Transverse colon (tissue), 4 donors: ENCODE measurements at places on chromosomes 13 and 19. TPM values are rescaled to one million over a fixed set of nuclear protein-coding genes. Genes with fewer than 3 reads are reported as not detected.

DNA sequence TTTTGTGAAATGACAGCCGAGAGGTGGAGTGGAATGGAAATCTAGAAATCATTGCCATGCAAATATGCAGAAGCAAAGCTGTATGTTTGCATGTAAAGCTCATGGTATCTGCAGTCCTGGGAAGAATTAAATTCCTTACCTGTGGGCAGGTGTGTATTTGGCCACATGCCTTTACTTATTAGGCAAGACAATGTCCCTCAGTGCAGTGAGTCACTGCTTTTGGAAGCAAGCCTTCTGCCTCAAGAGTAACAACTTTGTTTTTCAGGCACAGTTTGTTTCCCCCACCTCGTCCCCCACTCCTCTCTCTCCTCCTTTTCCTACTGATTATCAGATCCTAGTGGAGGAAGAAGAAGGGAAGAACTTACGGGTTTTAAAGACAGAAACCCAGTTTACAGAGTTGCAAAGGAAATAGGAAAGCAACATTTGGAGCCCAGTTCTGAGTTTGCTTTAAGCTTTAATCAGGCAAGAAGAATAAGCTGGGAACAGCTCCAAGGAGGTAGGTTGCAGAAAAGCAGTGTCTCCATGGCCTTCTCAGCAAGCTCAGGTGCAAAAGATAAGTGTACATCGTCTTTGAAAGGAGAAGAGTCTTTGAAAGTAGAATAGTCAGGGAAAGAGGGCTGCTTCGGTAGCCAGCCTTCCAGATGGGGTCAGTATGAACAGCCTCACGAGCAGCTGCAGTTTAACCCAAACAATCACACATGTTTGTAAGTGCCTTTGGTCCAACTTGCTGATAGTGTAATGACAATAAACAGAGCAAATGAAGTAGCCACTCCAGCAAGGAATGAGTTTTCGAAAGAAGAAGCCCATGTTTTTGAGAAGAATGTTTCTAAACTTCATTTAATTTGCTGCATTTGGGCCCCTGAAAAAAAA is 190.1 kb downstream of the KLF5 start:
- no peaks in the 10 kb centered on the region for H3K36me3 ChIP-seq
- H3K4me1 ChIP-seq: peaks cover 10% of the 10 kb centered on the region
- DNase-seq: no peak
- H3K4me3 ChIP-seq: no peak overlapping the region

GRCh38 chr13:100881291-100881864 is 206.8 kb upstream of the TMTC4 start:
- no peaks in the 10 kb centered on the region for H3K4me1 ChIP-seq
- no peak for DNase-seq
- no peaks in the 10 kb centered on the region for H3K27me3 ChIP-seq
- H3K4me3 ChIP-seq: no peak overlapping the region
- H3K27ac ChIP-seq: no peak overlapping the region

GRCh38 chr19:42277821-42278451 is 8.9 kb downstream of the CIC start:
- peaks cover 45% of the 10 kb centered on the region for H3K4me1 ChIP-seq
- H3K27ac ChIP-seq: peak overlapping the region; percentile 91
- no peak overlapping the region for H3K4me3 ChIP-seq
- no peaks in the 10 kb centered on the region for H3K27me3 ChIP-seq

GRCh38 chr19:57830071-57830602 is at the start of gene ZNF587B:
ZNF587B (plus strand) TSS chr19:57830299; CDS start chr19:57830529, 230 bp downstream.
- DNase-seq: peak; percentile 64
- no peaks in the 10 kb centered on the region for H3K27me3 ChIP-seq
- H3K4me3 ChIP-seq: peak within 1 kb of the TSS; percentile 18
- H3K27ac ChIP-seq: peak within 1 kb of the TSS; percentile 46
- no peaks in the 10 kb centered on the region for H3K4me1 ChIP-seq

Gene GRK1
- total RNA-seq: not detected

DNA sequence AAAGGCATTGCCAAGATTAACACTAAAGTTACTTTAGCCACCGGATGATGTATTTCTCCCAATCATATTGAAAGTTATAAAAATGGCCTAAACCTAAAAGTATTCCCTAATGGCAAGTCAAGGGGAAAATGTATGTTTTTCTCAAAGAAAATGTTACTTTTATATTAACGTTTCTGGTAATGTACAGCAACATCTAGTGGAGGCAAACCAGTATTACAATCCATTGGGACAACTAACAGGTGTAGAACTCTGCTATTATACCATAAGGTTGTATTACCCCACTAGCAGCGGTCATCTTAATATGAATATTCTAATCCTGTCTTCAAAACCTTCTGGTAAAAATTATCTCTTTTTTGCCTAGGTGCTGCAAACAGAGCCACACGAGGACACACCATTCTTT is 69.2 kb downstream of the ZNF100 start:
- no peaks in the 10 kb centered on the region for H3K36me3 ChIP-seq
- no peaks in the 10 kb centered on the region for H3K4me1 ChIP-seq
- no peak overlapping the region for H3K27ac ChIP-seq
- no peak for DNase-seq
- no peak overlapping the region for H3K4me3 ChIP-seq

GRCh38 chr13:112114391-112114790 is 47.4 kb downstream of the SOX1 start:
- no peak for DNase-seq
- H3K4me1 ChIP-seq: peaks cover 16% of the 10 kb centered on the region
- peak overlapping the region; percentile 78 for H3K27ac ChIP-seq
- peaks cover 19% of the 10 kb centered on the region for H3K27me3 ChIP-seq
- H3K4me3 ChIP-seq: no peak overlapping the region
- H3K36me3 ChIP-seq: no peaks in the 10 kb centered on the region

GRCh38 chr13:43285933-43286597 is 262.7 kb downstream of the DNAJC15 start:
- no peaks in the 10 kb centered on the region for H3K36me3 ChIP-seq
- H3K27me3 ChIP-seq: no peaks in the 10 kb centered on the region
- DNase-seq: no peak
- H3K27ac ChIP-seq: no peak overlapping the region

GRCh38 chr13:32824675-32825074 is 191.5 kb upstream of the KL start:
- no peaks in the 10 kb centered on the region for H3K4me1 ChIP-seq
- H3K27ac ChIP-seq: no peak overlapping the region
- no peak overlapping the region for H3K4me3 ChIP-seq
- DNase-seq: no peak
- no peaks in the 10 kb centered on the region for H3K27me3 ChIP-seq
- no peaks in the 10 kb centered on the region for H3K36me3 ChIP-seq

- no peaks in the 10 kb centered on the region for H3K27me3 ChIP-seq
- peak overlapping the region; percentile 90 for H3K4me3 ChIP-seq
- peak overlapping the region; percentile 96 for H3K27ac ChIP-seq
- no peaks in the 10 kb centered on the region for H3K36me3 ChIP-seq
- peaks cover 20% of the 10 kb centered on the region for H3K4me1 ChIP-seq
Measured at GRCh38 chr19:50803633-50804419, 13.6 kb downstream of the ACP4 start.

DNA sequence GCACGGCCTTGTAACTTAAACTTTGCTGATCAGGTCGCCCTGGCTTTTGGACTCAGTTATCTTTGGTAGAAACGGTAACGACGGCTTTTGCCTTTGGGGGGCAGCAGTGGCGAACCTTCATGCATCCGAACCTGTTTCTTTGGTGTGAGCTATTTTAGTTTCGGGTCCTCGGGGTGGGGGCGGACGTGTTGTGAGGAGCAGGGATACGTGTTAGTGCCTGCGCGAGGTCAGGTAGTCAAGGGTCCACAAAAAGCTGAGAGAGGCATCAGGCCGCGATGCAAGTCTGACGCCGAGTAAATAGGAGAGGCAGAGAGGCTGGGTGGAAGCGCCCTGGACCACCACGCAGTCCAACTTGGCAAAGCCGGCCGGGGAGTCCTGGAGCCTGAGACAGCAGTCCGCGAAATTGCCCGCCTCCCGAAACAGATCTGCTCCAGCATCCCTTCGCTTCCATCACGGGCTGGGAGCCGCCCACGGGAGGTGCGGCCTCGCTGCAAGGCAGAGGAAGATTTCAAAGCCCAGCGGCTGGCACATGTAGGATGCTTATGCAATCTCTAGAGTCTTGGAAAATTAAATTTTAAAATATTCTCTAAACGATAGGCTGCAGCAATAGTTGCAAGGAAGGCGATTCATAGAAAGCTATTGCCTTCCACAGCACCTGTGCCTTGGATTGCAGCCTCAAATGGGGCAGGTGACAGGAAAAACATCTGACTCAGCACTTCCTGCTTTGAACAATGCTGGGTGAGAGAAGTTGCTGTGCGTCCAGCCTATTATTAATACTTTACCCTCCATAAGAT is 4.6 kb upstream of the TPP2 start:
- DNase-seq: peak; percentile 80
- peak overlapping the region; percentile 73 for H3K27ac ChIP-seq
- peaks cover 15% of the 10 kb centered on the region for H3K4me1 ChIP-seq
- no peaks in the 10 kb centered on the region for H3K36me3 ChIP-seq
- H3K27me3 ChIP-seq: no peaks in the 10 kb centered on the region
- peak overlapping the region; percentile 67 for H3K4me3 ChIP-seq

DNA sequence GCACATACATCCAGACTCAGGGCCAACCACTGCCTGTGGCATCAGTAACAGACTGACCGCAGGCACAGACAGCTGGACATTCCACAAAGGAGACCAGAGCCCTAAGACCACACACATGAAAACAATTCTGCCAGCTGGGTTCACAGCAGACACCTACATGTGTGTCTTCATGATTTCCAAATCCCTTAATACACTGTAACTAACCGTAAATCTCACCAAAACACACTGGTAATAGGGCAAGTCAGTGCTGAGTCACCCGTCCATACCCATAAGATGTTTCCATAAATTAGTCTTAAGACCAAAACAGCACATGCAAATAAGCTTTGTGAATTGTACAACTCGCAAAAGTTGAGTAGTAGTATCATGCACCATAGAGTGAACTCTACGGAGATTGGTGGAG is 65.4 kb downstream of the TUBGCP3 start:
- no peaks in the 10 kb centered on the region for H3K4me1 ChIP-seq
- DNase-seq: no peak
- H3K36me3 ChIP-seq: peaks cover 19% of the 10 kb centered on the region
- no peaks in the 10 kb centered on the region for H3K27me3 ChIP-seq
- no peak overlapping the region for H3K4me3 ChIP-seq

GRCh38 chr13:25237083-25237482 is 50.2 kb downstream of the MTMR6 start:
- no peak overlapping the region for H3K4me3 ChIP-seq
- DNase-seq: no peak
- no peaks in the 10 kb centered on the region for H3K27me3 ChIP-seq
- no peaks in the 10 kb centered on the region for H3K4me1 ChIP-seq

- H3K36me3 ChIP-seq: no peaks in the 10 kb centered on the region
- peak; percentile 51 for DNase-seq
- no peak overlapping the region for H3K27ac ChIP-seq
- H3K27me3 ChIP-seq: no peaks in the 10 kb centered on the region
- peaks cover 17% of the 10 kb centered on the region for H3K4me1 ChIP-seq
Measured at GRCh38 chr19:46766569-46767317, 20.5 kb upstream of the STRN4 start.

GRCh38 chr13:114024603-114025404 is 50.9 kb upstream of the C13orf46 start:
- DNase-seq: peak; percentile 63
- H3K36me3 ChIP-seq: no peaks in the 10 kb centered on the region
- H3K4me3 ChIP-seq: no peak overlapping the region

DNA sequence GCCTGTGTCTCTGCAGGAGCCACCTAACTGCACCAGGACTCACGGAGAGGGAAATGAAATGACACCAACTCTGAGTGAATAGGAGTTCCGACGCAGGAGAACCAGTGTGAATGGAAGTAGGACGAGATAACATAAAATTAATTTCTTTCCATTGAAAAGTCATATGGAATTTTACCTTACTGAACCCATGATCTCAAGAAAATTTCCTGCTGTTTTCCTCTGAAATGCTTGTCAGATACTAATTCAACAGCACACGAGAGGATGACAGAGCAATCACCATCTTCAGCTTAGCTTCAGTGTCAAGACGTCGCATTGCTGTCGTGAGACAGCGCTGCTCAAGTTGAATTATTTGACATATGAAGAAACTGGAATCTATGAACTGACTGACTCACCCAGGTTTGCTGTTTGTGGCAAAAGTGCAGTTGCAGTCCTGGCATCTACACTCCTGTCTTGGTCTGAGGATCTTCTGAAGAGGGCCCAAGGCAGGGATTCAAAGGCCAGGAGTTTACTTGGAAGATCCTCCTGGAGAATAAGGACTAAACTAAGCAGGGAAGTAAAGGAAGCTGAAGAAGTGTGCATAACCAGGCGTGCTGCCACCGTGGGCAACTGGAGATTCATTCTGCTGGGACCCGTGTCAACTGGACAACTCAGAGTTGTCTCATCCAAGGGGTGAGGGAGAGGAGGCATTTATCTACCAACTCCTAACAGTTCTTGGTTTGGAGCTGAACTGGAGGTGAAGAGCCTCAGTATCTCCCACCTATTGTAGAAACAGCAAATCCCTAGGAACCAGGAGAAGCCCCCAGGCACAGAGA is 214.4 kb upstream of the IRS2 start:
- no peak overlapping the region for H3K27ac ChIP-seq
- no peak overlapping the region for H3K4me3 ChIP-seq
- no peaks in the 10 kb centered on the region for H3K36me3 ChIP-seq

DNA sequence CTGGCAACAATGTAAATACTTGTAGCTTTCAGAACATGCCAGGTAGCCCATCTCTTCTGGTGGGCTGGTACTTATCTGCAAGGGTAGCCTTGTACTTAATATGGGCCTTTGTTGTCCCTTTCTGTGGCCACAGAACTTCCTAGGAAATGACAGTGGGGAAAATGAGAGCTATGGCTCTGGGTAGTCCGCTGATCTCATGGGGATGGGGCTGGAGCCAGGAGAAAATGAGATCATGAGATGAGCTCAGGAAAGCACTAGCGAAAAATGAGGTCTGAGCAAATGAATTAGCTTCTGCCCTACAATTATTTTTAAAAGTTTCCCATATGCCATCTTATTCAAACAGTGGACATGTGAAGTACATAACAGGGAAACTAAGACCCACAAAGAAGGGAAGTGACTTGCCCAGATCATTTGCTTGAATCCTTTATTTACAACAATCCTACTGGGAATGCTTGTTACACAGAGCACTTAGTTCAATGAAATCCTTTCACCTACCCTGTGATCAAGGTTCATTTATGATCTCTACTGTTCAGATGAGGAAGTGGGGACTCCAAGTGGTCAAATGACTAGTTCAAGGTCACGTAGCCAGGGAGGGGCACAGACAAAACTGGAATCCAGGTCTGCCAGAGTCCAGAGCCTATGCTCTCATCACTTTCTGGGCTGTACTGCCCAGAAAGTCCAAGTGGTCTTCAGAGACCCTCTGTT is 87.1 kb downstream of the PTPRS start:
- H3K4me1 ChIP-seq: no peaks in the 10 kb centered on the region
- H3K36me3 ChIP-seq: no peaks in the 10 kb centered on the region
- no peak overlapping the region for H3K27ac ChIP-seq

Gene KIR3DL2
- not detected for total RNA-seq

GRCh38 chr13:110625771-110626321 is 10.5 kb downstream of the NAXD start:
- H3K36me3 ChIP-seq: no peaks in the 10 kb centered on the region
- peak overlapping the region; percentile 76 for H3K27ac ChIP-seq
- H3K4me1 ChIP-seq: peaks cover 52% of the 10 kb centered on the region
- peak; percentile 85 for DNase-seq
- no peak overlapping the region for H3K4me3 ChIP-seq
- H3K27me3 ChIP-seq: no peaks in the 10 kb centered on the region

- H3K27ac ChIP-seq: no peak overlapping the region
- peaks cover 80% of the 10 kb centered on the region for H3K27me3 ChIP-seq
- no peak for DNase-seq
- peaks cover 11% of the 10 kb centered on the region for H3K4me1 ChIP-seq
- H3K36me3 ChIP-seq: no peaks in the 10 kb centered on the region
- no peak overlapping the region for H3K4me3 ChIP-seq
Measured at GRCh38 chr19:53909471-53910169, 542 bp downstream of the CACNG7 start.
